Ureter (tissue), 1 donor: ENCODE measurements at places on chromosomes 7 and 10. TPM values are rescaled to one million over a fixed set of nuclear protein-coding genes. Genes with fewer than 3 reads are reported as not detected.

CLRN3 gene
- not detected for total RNA-seq

PRSS1 gene
- not detected for total RNA-seq

LRWD1 gene
- total RNA-seq, result 11.4 TPM

PHKG1 gene
- 3.1 TPM for total RNA-seq

DDC gene
- total RNA-seq, result not detected

AKR1C8 gene
- total RNA-seq, result not detected

OLAH gene
- total RNA-seq, result not detected

MOGAT3 gene
- not detected for total RNA-seq

BICC1 gene
- total RNA-seq, result 13.5 TPM

ETV1 gene
- 8.5 TPM for total RNA-seq

SEMA3E gene
- total RNA-seq, result 24.0 TPM

DRGX gene
- total RNA-seq, result not detected

A1CF gene
- not detected for total RNA-seq

HHEX gene
- 6.3 TPM for total RNA-seq

CCDC146 gene
- total RNA-seq, result 11.7 TPM

MBL2 gene
- not detected for total RNA-seq

NPFFR1 gene
- total RNA-seq, result 0.05 TPM

GSTO2 gene
- 47.0 TPM for total RNA-seq

SPDYE9 gene
- not detected for total RNA-seq

NFE2L3 gene
- total RNA-seq, result 6.3 TPM

SRRM3 gene
- total RNA-seq, result 2.3 TPM

TUBB8 gene
- total RNA-seq, result 0.78 TPM

PPP1R17 gene
- total RNA-seq, result not detected

AKR1C4 gene
- total RNA-seq, result not detected

PRR15 gene
- total RNA-seq, result 21.9 TPM

CYP26C1 gene
- 0.10 TPM for total RNA-seq
